T-helper 2 cell treated with Interferon-gamma antibody and Interleukin-4, amounts not matched to agents 5 μg/mL and 100 μg/mL, for 36 hours (primary cell): ENCODE measurements at places on chromosomes 7 and 10.

DNA sequence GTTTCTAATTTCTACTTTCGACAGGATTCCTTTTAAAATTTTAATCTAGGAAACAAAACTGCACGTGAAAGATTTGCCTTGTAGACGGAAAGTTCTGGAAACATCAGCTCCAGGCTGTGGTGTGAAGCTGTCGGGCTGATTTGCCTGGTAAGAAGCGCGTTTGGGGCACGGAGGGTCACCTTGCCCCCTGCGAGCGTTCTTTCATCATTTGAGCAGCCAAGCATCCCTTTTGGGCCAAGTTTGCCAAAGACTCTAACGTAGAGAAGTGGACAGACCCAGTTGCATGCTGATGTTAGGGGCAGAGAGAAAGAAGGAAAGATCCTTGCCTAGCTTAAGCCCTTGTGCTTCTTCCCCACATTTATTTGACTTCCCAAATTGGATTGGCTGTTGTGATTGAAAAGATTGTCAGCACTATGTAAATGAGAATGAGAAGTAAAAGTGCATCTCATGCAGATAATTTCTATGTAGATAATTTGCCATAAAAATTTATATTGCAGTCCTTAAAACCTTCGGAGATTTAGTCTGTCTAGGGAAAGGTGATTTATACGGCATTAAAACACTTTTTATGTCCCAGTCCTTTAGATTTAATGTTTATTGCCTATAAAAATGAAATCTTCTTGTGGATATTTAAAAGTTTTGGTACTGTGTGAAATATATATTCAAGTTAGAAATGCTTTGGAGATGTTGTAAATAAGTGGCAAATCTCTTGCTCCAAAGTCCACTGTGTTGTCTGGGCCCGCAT is 76.1 kb downstream of the CUX1 start:
- DNase-seq: no peak
- no peaks in the 10 kb centered on the region for H3K36me3 ChIP-seq
- H3K4me3 ChIP-seq: no peak overlapping the region
- no peaks in the 10 kb centered on the region for H3K27me3 ChIP-seq
- H3K27ac ChIP-seq: no peak overlapping the region
- H3K4me1 ChIP-seq: no peaks in the 10 kb centered on the region

DNA sequence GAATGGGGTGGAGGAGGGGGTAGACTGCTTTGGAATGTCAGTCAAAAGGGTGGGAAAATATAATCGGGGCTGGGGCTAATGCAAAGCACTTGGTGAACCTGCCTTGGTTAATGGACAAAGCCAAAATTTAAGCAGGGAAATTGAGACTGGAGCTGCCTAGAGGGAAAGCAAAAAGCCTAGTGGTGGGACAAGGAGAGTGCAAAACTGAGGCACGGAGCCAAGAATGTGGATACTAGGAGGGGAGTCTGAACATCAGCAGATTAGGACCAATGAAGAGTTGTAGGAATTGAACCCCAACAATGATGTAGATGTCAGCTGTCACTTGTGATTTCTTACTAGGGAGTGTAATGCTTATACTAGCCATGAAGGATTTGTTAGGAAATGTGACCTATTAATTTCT is 195.9 kb downstream of the MDFIC start:
- H3K4me1 ChIP-seq: peaks cover 4% of the 10 kb centered on the region
- H3K36me3 ChIP-seq: no peaks in the 10 kb centered on the region
- no peak overlapping the region for H3K27ac ChIP-seq
- H3K4me3 ChIP-seq: no peak overlapping the region

DNA sequence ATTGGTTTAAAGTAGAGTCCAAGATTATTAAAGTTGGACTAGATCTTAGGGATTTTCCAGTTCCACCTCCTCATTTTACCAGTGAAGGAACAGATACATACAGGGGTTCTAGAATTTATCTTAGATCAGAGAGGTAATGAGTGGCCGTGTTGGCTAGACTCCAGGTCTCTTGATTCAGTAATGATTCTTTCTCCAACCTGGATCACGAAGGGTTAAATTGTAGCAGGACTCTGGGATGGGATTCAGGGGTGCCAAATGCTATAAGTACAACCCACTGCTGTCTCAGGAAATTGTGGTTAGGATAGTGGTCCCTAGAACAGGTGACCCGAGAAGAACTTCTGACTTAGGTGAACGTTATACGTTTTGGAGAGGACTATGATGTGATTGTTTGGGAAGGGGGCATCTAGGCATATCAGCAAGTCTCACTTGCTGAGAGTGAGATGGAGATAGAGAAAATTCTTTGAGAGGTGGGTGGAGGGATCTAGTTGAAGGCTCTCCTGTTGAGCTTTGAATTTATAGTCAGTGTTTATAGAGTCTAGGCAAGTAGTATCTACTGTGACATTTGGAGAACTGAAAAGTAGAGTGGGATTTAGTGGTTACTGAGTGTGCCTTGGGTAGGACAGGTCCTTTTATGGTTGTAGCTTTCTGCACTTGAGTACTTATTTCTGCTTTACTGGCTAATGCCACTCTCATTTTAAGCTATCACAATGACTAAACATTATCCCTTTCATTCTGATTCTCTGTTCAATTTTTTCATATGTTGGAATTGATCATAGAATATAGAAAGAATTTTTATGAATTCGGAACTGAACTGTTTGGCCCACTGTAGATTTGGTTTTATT is 58.3 kb downstream of the ST7 start:
- no peak for DNase-seq
- no peak overlapping the region for H3K27ac ChIP-seq
- no peaks in the 10 kb centered on the region for H3K36me3 ChIP-seq

DNA sequence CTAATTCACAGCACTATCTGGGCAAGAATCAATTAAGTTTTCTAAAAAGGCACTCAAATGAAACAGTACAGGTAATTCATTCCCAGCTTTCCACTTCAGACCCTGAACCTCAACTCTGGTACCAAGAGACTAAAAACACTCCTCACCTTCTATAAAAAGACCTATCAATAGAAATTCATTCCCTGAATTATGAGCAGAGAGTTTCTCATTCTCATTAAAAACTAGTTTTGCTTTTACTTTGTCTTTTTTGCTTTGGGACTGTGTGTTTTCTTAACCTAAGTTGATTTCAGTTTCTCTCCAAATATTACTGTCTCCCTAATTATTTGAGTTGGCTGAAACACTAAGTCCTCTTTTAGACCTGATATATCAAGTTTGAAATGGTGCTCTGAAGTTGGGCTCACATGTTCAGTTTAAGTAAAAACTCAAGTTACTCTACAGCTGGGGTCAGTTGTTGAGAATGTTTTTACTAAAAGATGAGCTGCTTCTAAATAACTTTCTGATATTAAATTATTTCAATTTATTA is 189.5 kb downstream of the JAZF1 start:
- no peak overlapping the region for H3K4me3 ChIP-seq
- peaks cover 13% of the 10 kb centered on the region for H3K27me3 ChIP-seq
- no peaks in the 10 kb centered on the region for H3K36me3 ChIP-seq
- no peak overlapping the region for H3K27ac ChIP-seq
- no peak for DNase-seq

DNA sequence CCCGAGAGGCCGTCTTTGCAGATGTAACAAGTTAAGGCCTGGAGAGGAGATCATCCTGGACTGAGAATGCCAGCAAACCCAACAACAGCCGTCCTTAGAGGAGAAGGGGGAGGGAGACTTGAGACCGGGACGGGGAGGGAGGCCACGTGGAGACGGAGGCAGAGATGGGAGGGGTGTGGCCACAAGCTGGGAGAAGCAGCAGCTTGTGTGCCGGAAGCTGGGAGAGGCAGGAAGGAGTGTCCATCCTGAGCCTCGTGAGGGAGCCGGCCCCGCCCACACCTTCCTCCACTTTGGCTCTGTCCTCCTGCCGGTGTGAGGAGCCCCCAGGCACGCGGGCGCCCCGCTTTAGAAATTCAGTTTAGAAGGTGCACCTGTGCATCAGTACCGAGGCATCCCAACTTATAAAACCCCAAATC is 95.7 kb downstream of the DNAJB6 start:
- H3K36me3 ChIP-seq: no peaks in the 10 kb centered on the region
- H3K4me3 ChIP-seq: peak overlapping the region; percentile 76
- no peak for DNase-seq
- H3K4me1 ChIP-seq: peaks cover 16% of the 10 kb centered on the region
- peak overlapping the region; percentile 20 for H3K27ac ChIP-seq
- H3K27me3 ChIP-seq: no peaks in the 10 kb centered on the region

GRCh38 chr7:77944183-77945182 is 145.9 kb downstream of the PHTF2 start:
- no peak for DNase-seq
- no peaks in the 10 kb centered on the region for H3K27me3 ChIP-seq
- peaks cover 28% of the 10 kb centered on the region for H3K36me3 ChIP-seq
- peak overlapping the region; percentile 70 for H3K27ac ChIP-seq
- H3K4me1 ChIP-seq: peaks cover 13% of the 10 kb centered on the region
- peak overlapping the region; percentile 38 for H3K4me3 ChIP-seq

DNA sequence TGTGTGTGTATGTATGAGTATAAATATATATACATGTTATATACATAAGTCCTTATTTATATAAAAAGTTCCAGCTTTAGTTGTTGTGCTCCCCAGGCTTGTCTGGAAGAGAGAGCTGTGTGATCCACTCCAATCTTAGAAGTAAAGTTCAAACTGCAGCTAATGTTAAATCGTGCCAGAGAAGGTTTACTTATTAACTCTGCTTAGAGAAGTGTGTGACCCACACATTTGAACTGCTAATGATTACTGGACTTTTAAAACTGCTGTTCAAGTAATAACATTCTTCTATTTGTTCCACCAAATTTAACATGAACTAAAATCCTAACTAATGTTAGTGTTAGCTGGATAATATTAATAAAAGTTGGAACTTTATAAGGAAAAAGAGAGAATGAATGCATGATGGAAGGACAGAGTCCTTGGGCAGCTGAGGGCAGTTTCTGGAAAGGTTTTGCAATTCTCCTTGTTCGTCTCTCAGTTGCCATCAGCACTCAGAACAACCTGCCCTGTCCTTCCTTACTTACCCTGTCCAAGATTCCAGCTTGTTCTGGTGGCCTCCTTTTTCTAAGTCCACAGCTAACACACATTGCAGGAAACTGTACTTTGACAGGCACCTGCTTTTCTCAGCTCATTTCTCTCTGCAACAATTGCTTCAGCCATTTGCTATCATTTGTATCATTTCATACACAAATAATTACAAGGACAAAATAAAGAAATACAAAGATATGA is 162.6 kb downstream of the FAM107B start:
- no peak for DNase-seq
- no peaks in the 10 kb centered on the region for H3K36me3 ChIP-seq
- H3K4me3 ChIP-seq: no peak overlapping the region
- H3K27ac ChIP-seq: no peak overlapping the region
- no peaks in the 10 kb centered on the region for H3K27me3 ChIP-seq

DNA sequence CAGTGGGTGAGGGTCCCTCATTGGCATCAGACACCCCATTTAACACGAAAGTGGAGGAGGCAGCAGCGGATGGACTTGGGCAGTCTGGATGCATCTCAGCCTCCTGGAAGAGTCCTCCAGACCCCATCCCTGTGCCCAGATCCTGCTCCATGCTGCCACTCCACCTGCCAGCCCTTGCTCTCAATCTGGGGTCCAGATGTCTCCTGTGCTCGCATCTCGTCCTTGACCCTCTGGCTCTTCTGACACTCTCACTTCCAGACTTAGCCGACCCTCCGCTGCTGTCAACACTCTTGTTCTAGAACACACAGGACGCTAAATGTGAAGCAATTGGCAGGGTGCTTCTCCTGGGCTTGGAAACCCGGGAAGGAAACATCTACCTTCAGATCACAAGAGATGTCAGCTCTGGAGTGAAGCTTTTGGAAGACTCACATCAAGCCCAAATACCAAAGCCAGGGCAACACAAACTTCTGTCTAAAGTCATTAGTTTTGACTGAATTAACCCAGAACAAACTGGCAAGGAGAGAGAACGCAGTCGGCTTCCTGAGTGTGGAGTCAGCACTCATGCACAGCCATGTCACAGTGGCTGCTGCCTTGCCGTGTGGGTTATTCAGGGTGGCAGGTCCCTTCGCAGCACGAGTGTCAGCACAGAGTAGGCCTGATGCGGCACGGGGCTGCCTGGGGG is 379.1 kb downstream of the TCERG1L start:
- no peak overlapping the region for H3K27ac ChIP-seq
- no peak overlapping the region for H3K4me3 ChIP-seq
- H3K36me3 ChIP-seq: no peaks in the 10 kb centered on the region
- no peaks in the 10 kb centered on the region for H3K27me3 ChIP-seq

DNA sequence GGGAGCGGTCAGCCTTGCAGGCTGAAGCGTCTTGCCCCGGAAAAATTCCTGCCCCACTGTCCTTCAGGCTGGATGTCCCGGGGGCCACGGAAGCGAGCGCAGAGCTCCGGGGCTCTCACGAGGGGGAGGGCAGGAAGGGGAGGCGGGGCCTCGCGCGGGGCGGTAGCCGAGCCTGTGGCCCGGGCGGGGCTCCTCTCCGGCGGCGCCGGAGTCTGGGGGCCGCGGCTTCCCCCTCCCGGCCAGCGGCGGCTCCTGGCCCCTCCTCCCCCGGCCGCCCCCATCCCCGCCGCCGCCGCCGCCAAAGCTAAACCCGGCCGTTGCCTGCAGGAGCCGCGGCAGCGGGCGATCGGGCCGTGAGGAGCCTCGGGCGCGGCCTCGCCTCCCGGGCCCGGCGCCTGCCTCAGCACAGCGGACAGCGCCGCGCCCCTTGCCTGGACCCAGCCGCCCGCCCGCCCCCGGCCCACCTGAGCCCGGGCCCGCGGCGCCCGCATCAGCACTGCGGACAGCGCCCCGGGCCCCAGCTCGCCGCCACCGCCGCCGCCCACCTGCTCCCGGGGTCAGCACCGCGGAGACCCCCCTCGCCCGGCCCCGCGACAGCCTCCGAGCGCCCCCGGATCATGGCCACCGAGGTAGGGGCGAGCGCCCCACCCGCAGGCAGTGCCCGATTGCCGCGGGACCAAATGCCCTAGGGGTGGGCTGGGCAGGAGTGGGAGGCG is at the start of gene GOLGA7B:
GOLGA7B (plus strand) TSS at position 157 of the 716 bp plus-strand sequence; CDS start at position 618, 461 bp downstream.
- H3K4me1 ChIP-seq: peaks cover 33% of the 10 kb centered on the region
- H3K27ac ChIP-seq: peak within 1 kb of the TSS; percentile 78
- H3K36me3 ChIP-seq: no peaks in the 10 kb centered on the region
- H3K27me3 ChIP-seq: peaks cover 24% of the 10 kb centered on the region
- peak; percentile 59 for DNase-seq

- H3K4me1 ChIP-seq: peaks cover 7% of the 10 kb centered on the region
- H3K36me3 ChIP-seq: no peaks in the 10 kb centered on the region
- DNase-seq: no peak
- no peak overlapping the region for H3K27ac ChIP-seq
Measured at GRCh38 chr10:89138755-89139490, 68.2 kb downstream of the CH25H start.

DNA sequence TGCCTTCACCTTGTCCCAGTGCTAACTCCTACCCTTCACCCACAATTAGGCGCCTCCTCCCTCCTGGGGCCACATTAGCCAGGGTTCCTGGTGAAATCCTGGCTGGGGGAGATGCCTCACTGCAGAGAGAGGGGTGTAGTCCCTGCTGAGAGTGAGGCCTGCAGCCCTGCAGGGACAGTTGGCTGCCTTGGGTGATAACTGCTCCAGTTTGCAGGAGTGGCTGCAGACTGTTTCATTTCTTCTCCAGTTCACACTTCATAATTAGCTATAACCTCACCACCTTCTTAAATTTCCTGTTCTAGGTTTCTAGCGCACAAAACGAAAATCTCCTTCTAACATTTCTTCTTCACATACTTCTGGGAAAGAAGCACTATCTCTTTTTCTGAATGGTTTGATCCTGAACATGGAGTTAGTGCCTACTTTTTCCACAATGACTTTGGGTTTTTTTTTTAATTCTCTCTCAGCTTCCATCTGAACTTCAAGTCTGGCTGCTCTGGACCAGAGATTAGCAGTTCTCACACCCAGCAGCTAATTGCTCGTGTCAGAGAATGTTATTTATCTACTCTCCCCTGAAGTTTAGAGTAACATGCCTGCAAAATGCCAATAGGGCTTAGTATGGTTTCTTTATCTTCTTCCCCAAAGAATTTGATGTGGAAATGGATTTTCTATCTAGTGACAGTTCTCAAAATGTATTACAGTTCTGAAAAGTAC is 15.5 kb upstream of the JAZF1 start:
- no peak overlapping the region for H3K27ac ChIP-seq
- no peak for DNase-seq
- no peaks in the 10 kb centered on the region for H3K4me1 ChIP-seq
- peaks cover 24% of the 10 kb centered on the region for H3K27me3 ChIP-seq
- H3K4me3 ChIP-seq: no peak overlapping the region
- no peaks in the 10 kb centered on the region for H3K36me3 ChIP-seq
